Fibroblast of skin of left biceps (primary cell): ENCODE measurements at places on chromosomes 11 and 22.

- no peak for DNase-seq
These were observed 3.9 kb upstream of the ABCG4 start for GRCh38 chr11:119144825-119145486.

GRCh38 chr11:80365980-80366379 is 925.1 kb upstream of the TENM4 start:
- DNase-seq: no peak

DNA sequence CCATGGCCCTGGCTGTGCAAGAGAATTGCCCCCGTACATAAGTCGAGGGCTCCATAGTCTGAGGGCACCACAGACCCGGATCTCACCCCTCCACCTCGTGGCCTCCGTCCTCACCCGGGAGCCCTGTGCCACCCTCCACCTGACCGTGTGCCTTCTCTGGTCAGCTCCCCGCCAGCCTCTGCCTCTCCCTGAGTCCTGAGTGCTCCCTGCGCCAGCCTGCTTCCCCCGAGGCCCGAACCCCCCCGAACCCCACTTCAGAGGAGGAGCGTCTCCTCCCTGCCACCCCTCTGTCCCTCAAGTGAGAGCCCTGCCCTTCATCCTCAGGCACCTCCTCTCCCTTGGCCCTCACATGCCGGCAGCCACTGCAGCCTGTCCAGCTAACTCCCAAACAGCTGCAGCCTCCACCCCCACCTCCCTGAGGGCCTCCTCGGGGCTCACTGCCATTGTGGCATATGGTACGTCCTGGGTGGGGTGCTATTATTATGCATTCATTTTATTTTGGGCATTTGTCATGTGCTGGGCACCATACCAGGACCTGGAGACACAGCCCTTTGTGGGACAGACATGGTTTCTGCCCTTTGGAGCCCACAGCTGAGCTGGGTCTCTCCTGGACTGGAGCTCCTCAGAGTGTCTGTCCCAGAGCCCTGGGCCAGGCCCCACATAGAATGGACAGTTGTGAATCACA is 67.2 kb downstream of the MYO7A start:
- DNase-seq: no peak

- no peak for DNase-seq
These were observed 65.2 kb upstream of the CNTN5 start for GRCh38 chr11:98955551-98955950.

DNA sequence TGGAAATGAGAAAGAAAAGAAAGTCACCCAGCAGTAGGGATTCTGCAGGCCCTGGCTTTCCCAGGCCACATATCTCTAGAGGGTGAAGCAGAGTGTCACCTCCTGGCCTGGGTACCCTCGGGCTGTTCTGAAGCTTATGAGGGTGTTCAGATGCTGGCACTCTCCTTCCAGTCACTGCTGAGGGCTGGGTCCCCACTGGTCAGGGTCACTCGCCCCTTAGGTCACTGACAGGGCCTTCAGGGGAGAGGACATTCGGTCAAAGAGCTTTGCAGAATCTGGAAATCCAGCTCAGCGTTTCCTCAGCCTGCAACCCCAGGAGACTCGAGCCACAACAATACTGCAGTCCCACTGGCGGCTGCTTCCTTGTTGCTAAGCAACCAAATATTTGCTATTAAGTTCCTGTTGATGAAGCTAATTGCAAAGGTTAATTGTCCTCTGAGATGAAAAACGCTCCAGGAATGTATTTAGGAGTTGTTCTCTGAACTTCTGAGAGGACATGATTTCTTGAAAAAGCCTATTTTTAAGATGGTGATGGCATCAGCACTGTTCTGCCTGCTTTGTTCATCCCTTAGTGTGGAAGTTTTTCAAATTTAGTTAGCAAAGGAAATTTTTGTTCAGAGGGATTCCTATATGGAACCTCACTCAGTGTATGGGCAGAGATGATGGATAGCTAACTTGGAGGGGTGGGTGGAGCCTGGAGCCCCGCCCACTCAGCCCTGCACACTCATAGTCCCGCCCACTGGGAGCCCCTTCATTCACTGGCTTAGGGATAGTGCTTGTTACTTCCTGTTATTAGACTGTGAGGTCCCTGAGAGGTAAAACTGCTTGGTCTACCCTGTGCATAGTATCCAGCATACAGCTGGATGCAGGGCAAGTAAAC is 109.2 kb downstream of the CSNK2A3 start:
- no peak for DNase-seq

DNA sequence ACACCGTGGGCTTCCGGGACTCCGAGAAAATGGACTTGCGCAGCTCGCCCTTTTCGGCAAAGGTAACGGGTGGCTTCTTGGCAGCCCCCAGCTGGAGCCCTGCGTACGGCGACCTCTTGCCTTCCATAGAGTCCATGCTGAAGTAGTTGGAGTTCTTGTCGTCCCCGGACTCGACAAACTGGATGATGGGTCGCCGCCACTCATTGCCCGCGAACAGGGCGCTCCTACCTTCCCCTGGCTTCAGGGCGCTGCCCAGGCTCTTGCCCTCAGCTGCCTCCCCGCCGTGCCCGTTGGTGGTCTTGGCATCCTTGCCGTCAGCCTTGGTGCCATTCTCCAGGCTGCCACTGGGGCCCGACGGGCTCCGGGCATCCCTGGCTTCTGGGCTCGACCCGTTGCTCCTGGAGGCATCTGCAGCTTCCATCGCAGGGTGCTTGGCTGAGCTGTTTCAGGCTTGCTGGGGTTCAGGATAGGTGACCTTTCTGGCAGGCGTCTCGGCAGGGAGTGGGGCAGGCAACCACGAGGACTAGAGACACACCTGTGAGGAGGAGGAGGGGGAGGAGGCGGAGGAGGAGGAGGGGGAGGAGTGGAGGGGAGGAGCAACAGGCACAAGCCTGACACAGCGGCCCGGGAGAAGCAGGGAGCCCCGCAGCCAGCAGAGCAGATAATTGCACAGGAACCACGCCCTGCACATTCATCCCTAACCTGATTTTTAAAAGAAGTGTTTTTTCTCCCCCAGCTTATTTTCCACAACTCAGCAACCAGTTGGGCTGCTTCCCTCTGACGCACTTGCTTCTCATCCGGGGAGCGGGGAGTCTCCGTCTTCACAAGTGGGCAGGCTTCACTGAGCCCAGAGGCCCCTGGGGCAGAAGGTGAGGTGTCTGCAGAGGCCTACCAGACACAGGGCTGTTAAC is at the start of gene TRIM29:
TRIM29 (minus strand) TSS at position 503 of the 911 bp plus-strand sequence; CDS start at position 421, 82 bp downstream.
- no peak for DNase-seq

GRCh38 chr11:111598559-111598958 is 3.7 kb upstream of the SIK2 start:
- DNase-seq: peak; percentile 58

DNA sequence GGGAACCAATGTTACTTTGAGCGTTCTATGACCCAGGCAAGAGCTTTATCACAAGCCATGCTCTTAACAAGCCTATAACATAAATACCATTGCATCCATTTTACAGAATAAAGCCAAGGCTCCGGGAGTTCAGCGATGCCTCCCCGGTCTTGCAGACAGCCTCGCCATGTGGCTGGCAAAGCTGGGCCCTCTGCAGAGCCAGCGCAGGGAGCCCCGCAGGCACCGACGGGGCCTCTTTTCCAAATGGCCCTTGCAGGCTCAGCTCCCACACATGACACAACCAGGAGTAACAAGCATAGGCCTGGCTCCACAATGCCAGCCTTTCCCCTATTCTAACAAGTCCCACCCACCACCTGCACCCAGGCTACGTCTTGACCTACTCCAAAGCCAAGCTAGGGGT is 72.2 kb upstream of the TSPAN18 start:
- DNase-seq: no peak

DNA sequence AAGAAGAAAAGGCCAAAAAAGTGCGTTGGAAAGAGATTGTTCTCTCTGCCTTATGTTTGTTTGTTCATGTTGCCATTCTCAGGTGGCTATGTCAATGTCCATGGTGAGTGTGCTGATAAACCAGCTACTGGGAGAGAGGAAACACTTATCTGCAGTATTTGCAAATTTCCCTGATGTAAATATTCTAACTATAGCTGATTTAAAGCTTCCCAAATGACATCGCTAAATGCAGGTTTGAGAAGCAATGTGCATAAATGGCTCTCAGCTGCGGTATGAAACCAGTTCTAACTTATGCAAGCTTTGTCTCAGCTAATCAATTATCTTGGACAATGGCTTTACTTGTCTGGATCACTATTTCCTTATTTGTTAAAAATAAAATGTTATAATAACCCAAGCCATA is 312.5 kb upstream of the ANO3 start:
- DNase-seq: no peak

GRCh38 chr11:113615098-113615497 is 91.0 kb downstream of the TMPRSS5 start:
- no peak for DNase-seq

GRCh38 chr11:20046416-20046815 is 113.9 kb downstream of the DBX1 start:
- DNase-seq: no peak

DNA sequence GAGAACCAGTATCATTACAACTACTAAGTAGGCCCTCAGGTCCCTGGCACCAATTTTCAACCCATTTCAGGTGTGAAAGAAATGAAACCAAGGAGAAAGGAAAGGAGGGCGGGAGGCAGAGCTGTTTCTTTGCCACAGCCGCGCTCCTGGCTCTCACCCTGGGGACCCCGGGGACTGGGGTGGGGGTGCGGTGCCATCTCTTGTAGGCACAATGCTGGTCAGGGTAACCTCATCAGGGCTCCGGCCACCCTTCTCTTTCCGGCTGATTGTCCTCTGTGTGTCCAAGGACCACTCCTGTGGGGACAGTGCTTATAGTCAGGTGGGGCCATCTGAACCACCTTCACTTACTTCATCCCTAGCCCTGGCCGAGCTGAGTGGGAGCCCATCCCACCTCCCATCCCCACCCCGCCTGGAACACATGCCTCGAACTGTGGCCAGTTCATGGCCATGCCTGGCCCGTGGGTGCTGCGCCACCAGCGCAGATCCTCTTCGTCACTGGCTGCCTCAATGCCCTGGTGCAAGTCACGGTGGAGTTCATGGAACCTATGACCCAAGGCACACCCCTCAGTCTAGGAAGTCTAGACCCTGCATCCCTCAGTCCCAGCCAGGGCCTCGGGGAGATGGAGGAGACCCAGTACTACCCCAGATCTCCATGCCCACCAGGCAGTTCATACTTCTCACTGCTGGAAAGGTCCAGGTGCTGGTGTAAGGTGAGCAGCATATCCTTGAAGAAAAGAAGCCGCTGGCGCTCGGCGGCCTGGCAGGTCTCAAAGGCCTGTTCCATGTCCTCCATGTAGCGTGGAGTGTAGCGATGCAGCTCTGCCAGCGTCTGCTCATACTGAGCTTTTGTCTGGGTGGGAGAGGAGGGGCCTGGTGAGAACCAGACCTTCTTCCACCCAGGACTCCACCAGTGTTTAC is 2.3 kb upstream of the ARFGAP2 start:
- no peak for DNase-seq

DNA sequence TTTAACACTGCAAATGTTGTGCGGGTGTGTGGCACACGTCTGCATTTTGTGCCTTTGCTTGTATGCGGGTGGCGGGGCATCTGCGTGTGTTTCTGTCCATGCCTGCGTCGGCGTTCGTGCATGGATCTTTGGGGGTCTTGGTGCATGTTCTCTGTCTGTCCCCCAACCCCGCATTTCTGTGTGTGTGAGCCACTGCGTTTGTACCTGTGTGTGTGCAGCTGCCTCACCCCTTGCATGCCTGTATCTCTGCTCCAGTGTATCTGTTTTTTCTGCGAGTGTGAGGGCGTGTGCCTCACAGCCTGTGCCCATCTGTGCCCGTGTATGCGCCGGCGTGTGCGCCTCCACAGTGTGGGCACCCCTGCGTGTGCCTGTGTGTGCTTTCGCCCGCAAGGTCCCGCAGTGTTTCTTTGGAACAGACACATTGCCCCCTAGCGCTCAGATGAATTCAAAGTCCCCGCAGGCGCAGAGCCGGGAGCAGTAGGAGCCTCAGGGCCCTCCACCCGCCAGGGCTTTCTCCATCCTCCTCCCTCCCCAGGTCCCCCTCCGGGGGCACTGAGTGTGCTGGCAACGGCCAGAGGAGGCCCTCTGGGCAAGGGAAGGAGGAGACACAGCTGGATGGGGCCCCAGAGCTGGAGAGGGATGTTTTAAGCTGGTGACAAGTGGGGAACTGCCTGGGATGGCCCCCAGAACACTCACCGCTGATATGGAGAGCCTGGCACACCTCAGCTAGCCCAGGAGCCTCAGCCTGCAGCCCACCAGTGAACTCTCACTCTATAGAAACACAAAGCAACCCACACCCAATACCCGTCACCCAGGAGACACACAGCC is 3.1 kb upstream of the MN1 start:
- DNase-seq: peak; percentile 38

DNA sequence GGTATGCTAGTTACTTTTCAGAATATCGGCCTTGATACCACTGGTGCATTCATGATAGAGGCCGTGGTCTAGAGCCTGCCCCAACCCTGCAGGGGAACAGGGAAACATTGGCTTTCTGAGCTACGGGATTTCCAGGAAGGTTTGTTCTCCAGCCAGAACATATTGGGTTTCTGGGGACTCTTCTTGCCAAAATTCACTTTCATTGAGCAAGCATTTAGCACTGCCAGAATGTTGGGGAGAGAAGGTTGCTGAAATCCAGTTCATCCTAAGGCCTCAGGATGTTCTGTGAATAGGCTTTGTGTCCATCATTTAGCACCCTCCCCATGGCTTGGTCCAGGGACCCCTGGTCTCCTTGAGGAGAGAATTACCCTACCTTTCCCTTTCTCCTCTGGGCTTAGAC is 36.7 kb downstream of the DRG1 start:
- DNase-seq: no peak

GRCh38 chr22:37568448-37569008 is 8.2 kb downstream of the CDC42EP1 start:
- DNase-seq: no peak

- no peak for DNase-seq
These were observed 21.4 kb downstream of the MN1 start for GRCh38 chr22:27780161-27780575.

- DNase-seq: no peak
These were observed 4.4 kb downstream of the CYB5R2 start for GRCh38 chr11:7668911-7669310.

DNA sequence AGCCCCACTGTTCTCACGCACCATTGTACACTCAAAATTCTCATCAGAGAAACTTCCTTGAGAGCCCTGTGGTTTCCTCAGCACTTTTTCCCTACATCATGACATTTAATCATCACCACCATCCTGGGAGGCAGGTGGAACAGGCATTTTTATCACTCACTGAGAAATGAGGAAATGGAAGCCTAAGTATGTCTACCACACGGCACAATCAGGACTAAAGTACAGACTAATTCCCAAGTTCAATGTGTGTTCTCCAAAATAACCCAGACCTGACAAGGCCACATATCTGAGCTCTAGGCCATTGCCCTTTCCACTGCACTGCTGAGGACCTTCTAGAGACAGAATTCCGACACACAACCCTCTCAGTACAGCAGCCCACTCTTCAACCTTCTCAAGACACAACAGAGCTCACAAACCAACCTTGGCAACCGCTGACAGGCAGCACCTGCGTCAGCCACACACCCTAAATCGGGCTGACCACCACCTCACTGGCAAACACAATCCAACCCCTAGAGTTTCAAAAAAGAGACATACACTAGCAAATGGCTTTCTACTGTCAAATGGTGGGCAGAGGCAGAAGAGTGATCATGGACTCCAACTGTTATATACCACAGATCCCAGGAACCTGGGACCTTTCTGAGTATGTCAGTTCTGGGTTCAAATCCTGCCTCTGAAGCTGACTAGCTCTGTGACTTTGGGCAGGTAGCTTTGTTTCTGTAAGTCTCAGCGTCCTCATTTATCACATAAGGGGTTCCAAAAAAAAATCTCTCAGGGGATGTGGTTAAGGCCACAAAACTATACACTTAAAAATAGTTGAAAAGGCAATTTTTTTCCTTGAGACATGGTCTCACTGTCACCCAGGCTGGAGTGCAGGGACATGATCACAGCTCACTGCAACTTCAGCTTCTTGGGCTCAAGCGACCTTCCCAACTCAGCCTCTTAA is 16.3 kb downstream of the SMCO4 start:
- no peak for DNase-seq

GRCh38 chr11:28759311-28759710 is 651.1 kb downstream of the METTL15 start:
- DNase-seq: no peak
